Aorta (tissue), 5 donors: ENCODE measurements at places on chromosomes 2 and 18. TPM values are rescaled to one million over a fixed set of nuclear protein-coding genes. Genes with fewer than 3 reads are reported as not detected.

DNA sequence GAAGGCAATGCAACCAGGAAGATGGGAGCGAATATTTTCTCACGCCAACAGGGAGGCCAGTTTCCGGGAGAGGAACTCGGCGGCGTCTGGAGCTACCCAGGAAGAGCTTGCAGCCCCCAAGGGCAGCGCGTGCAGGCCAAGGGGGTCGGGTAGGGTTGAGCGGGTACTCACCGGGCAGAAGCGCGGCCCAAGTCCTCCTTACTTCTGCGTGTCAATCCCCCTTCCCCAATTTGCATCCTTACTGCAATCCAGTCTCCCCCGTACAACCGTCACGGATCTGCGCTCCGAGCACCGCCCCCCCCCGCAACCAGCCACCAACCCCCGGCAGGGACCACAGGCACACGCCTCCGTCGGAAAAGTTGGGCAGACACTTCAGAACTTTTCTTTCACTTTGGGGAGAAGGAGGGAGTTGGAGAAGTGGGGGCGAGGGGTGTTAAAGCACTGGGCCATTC, 1.3 kb downstream of the ATP8B1 start:
- peak; percentile 84 for DNase-seq

DNA sequence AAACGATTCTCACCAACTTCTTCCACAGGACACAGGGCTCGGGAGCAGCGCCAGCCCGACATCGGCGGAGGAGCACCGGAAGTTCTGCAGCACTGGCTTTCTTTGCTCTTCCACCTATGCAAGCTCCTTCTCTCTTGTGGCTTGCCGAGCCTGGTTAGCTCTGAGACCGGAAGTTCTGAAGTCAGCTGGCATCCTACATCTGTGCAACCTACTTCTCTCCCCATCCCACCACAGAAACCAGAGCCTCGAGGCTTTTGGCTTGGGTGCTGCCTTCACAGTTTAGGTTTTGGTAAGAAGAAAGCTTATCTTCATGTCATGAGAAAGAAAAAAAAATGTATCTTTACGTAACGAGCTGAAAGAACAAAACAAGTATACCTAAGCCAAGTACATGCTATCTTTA, 111.7 kb downstream of the ANKRD44 start:
- DNase-seq: peak; percentile 77

DNA sequence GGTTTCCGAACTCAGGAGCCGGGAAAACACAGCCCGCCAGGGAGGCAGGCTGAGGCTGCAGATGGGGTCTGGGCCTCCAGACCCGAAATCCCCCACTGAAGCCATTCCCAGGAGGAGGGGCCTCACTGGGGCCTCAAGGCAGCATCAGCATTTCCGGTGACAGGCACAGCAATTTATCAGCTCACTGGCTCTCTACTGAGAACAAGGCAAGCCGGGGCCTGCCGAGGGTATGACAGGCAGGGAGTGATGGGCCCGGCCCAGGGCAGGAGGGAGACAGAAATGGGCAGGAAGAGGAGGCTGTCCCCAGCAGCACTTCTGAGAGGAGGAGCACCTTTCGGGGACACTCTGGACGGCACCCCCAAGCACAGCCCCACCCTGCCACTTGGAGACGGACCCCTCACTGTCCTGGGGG, 12.5 kb downstream of the SDC1 start:
- no peak for DNase-seq

DNA sequence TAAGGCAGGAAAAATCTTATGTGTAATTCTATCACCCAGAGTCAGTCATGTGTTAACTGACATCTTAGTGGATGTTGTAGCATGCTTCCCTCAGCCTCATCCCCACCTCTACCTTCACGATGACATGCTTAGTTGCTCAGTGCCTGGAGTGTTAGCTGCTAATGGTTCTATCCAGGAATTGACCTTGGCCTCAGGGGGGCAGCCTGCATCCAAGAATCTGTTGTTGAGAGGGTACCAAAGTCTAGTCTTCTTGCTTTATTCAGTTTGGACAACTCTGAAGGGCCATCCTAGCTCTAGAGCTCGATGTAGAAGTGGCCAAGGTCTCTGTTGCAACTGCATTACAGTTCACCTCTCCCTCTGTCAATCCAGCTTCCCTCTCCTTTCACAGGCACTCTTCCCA, 61.2 kb downstream of the ACYP2 start:
- DNase-seq: no peak

DNA sequence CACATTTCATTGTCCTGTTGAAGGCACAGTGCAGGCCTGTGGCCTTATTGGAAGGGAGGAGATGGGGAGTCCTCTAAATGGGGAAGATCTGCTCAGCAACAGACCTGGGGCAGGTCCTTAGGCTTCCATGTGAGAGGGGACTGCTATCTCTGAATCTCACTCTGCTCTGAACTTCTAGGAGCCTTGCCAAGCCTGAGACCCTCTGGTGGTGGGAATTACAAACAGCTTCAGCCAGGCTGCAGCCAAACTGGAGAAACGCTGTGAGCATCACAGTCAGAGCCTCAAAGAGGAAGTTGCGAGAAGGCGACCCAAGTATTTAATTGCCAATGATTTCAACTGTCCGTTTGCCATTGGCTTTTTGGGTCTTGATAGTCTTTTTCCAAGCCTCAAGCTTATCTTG, 66.8 kb upstream of the MC2R start:
- no peak for DNase-seq

DNA sequence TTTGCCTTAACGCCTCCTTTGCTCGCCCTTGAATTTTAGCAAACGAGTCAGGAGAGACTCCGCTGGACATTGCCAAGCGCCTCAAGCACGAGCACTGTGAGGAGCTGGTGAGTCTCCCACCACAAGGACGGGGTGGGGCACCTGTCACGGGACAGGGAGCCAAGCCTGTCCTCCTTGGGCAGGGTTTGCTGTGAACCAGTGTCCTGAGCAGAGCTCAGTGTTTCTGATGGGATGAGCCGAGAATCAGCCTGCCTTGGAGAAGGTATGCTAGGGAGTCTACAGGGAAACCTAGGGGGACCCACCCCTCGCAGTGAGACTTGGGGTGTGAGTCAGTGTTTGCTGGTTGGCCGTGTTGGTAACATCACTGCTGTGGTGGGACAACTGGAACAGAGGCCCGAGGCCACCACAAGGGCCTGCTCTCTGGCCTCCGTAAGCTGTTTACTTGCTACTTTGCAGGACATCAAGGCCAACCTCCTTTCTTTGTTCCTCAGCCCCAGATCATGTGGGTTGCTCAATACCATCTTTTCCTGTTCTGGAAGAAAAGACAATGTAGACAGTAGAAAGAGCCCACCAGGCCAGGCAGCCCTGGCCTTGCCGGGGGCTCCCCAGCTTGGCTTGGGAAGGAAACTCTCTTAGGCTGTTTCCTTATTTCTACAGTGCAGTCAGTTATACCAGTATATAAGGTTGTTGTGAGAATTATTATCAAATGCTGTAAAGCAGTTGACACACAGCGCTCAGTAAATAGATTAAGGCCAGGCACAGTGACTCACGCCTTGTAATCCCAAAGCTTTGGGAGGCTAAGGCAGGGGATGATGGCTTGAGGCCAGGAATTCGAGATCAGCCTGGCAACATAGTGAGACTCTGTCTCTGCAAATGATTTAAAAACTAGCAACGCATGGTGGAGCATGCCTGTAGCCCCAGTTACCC, 42.4 kb downstream of the ITGB1BP1 start:
- no peak for DNase-seq

DNA sequence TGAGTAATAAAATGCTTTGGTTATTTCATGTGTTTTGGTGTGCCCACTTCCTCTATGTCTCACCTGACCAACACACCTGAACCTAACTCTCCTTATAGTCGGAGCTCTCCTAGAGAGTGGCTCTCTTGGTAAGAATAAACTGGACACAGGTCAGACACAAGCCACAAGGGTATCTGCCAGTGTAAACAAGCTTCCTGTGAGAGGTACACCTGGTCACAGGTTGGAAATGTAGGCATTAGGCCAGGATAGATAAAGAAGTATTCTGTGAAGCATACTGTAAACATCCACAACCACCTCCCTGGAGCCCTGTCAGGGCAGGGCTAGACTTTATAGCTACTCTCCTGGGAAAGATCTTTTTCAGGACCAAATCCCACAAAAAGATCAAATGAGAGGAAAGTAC, 69.4 kb downstream of the ZDBF2 start:
- DNase-seq: no peak

GRCh38 chr2:113965644-113966043, 75.8 kb downstream of the ACTR3 start:
- DNase-seq: no peak

- DNase-seq: peak; percentile 89
These were observed 1.0 kb upstream of the B4GALT6 start for GRCh38 chr18:31685097-31686082.

GRCh38 chr2:66555501-66556324, 120.8 kb downstream of the MEIS1 start:
- DNase-seq: no peak

GRCh38 chr2:137812517-137812916, 151.8 kb upstream of the HNMT start:
- DNase-seq: no peak

- no peak for DNase-seq
These were observed 6.9 kb downstream of the ANKRD53 start for GRCh38 chr2:70985283-70985688.

LTBP1 gene
- total RNA-seq: 573 TPM

GRCh38 chr18:48222118-48222517, 187.1 kb downstream of the ZBTB7C start:
- DNase-seq: no peak
